CD8-positive, alpha-beta memory T cell (primary cell): ENCODE measurements at places on chromosomes 16 and 17. TPM values are rescaled to one million over a fixed set of nuclear protein-coding genes. Genes with fewer than 3 reads are reported as not detected.
A peak's percentile ranks its signal among the peaks of the same experiment; 100 is the strongest.

Gene CPSF4L
- not detected for total RNA-seq

Gene ABCC11
- 0.22 TPM for total RNA-seq

Gene CCL1
- 52.8 TPM for total RNA-seq

Gene KRT17
- 0.35 TPM for total RNA-seq

Gene HS3ST2
- not detected for total RNA-seq

Gene GOT2
- 149 TPM for total RNA-seq

Gene OTOP2
- not detected for total RNA-seq

Gene ATP2A1
- total RNA-seq = 2.1 TPM

Gene SYCE1L
- total RNA-seq = 3.9 TPM

Gene CIITA
- total RNA-seq = 11.9 TPM

Gene CCL4L2
- total RNA-seq = 519 TPM

Gene CENPN
- total RNA-seq = 52.2 TPM

Gene ZNF213
- total RNA-seq = 10.5 TPM

Gene EPN3
- total RNA-seq = not detected

- no peak overlapping the region for H3K27ac ChIP-seq
- no peaks in the 10 kb centered on the region for H3K4me1 ChIP-seq
- no peaks in the 10 kb centered on the region for H3K27me3 ChIP-seq
- no peak for DNase-seq
Measured at GRCh38 chr17:52476638-52477313, 318.3 kb upstream of the CA10 start.

- H3K4me1 ChIP-seq = no peaks in the 10 kb centered on the region
- no peak for DNase-seq
- no peak overlapping the region for H3K27ac ChIP-seq
Measured at GRCh38 chr17:33531311-33531710, 238.2 kb upstream of the ASIC2 start.

DNA sequence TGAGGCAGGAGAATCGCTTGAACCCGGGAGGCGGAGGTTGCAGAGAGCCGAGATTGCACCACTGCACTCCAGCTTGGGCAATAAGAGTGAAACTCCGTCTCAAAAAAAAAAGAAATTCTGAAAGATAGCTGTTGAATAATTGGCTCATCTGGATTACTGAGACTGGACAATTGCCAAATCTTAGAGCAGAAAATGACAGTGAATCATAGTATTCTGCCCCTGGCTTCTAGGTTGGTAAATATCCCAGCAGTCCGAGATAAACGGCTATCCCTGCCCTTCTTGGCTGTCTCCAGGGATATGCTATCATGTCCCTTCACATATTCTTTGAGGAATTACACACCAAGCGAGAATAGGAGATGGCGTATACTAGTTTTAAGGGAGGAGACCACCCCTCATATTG lies 35.5 kb upstream of the METTL16 start:
- H3K36me3 ChIP-seq = no peaks in the 10 kb centered on the region
- H3K27me3 ChIP-seq = no peaks in the 10 kb centered on the region
- no peak overlapping the region for H3K27ac ChIP-seq

DNA sequence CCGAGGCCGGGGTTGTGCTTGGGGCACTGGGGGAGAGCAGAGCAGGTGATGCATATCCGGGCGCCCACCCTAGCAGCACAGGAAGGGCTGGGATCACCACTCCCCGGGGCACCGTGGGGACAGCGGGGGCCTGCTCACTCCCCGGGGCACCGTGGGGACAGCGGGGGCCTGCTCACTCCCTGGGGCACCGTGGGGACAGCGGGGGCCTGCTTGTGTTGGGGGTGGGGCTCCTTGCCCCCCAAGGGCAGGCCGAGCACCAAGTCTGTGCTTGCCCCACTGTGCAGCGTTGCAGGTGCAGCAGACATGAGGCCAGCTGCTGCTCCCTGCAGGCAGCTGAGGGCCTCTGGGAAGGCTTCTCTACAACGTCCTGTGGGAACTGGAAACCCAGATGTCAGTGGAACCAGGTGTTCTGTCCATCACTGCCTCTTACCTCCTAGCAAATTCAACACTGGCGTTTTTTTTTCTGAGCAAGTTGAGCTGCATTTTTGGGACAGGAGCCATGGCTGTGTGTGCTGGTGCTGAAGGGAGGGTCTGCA lies 25.0 kb upstream of the ZNF750 start:
- no peaks in the 10 kb centered on the region for H3K27me3 ChIP-seq
- H3K4me1 ChIP-seq = peaks cover 77% of the 10 kb centered on the region
- no peaks in the 10 kb centered on the region for H3K36me3 ChIP-seq
- no peak for DNase-seq

GRCh38 chr17:42518046-42518754 lies 17.8 kb upstream of the NAGLU start:
- H3K27ac ChIP-seq = peak overlapping the region; percentile 33
- DNase-seq = no peak
- H3K4me3 ChIP-seq = no peak overlapping the region
- no peaks in the 10 kb centered on the region for H3K36me3 ChIP-seq
- no peaks in the 10 kb centered on the region for H3K27me3 ChIP-seq

- no peak overlapping the region for H3K27ac ChIP-seq
- peaks cover 23% of the 10 kb centered on the region for H3K4me1 ChIP-seq
- H3K27me3 ChIP-seq = no peaks in the 10 kb centered on the region
- no peak for DNase-seq
Measured at GRCh38 chr17:18323007-18323406, 7.9 kb downstream of the SMCR8 start.

GRCh38 chr17:40530531-40530994 lies 29.1 kb upstream of the TNS4 start:
- H3K4me3 ChIP-seq = no peak overlapping the region
- no peak for DNase-seq
- H3K27me3 ChIP-seq = no peaks in the 10 kb centered on the region
- peaks cover 72% of the 10 kb centered on the region for H3K4me1 ChIP-seq
- H3K27ac ChIP-seq = no peak overlapping the region

DNA sequence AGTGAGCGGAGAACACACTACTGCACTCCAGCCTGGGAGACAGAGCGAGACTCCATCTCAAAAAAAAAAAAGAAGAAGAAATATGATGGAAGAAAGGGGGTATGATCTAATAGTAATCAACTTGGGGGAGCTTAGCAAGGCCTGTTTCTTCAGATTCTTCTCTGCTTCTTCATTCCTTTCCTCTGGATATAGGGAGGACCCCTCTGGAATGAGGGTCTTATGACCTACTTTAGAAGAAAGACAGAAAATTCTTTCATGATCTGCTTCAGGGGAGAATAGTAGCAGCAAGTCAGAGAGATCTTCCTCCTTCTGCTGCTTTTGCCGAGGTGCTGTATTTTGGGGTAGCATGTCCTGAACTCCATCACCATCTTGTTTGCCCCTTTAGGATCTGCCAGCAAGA lies 44.9 kb upstream of the ETV4 start:
- no peak overlapping the region for H3K27ac ChIP-seq
- no peaks in the 10 kb centered on the region for H3K4me1 ChIP-seq
- no peak for DNase-seq
- no peak overlapping the region for H3K4me3 ChIP-seq

- no peak for DNase-seq
- peaks cover 50% of the 10 kb centered on the region for H3K4me1 ChIP-seq
- peak overlapping the region; percentile 77 for H3K27ac ChIP-seq
- peak overlapping the region; percentile 92 for H3K4me3 ChIP-seq
- H3K27me3 ChIP-seq = peaks cover 24% of the 10 kb centered on the region
Measured at GRCh38 chr17:7435676-7436555, 681 bp downstream of the TMEM102 start.

GRCh38 chr17:4782652-4783051 lies 3.5 kb downstream of the VMO1 start:
- H3K27me3 ChIP-seq = peaks cover 23% of the 10 kb centered on the region
- H3K4me1 ChIP-seq = peaks cover 12% of the 10 kb centered on the region
- no peak overlapping the region for H3K4me3 ChIP-seq
- no peaks in the 10 kb centered on the region for H3K36me3 ChIP-seq

GRCh38 chr16:57185945-57186871 lies at the start of the genes PSME3IP1 and RSPRY1:
Gene PSME3IP1 (minus strand): TSS chr16:57186039. CDS start chr16:57173854, 12,185 bp downstream.
Gene RSPRY1 (plus strand): TSS chr16:57186329. CDS start chr16:57204659, 18,330 bp downstream.
- no peaks in the 10 kb centered on the region for H3K36me3 ChIP-seq
- peaks cover 21% of the 10 kb centered on the region for H3K4me1 ChIP-seq
- peak within 1 kb of the TSS; percentile 85 for H3K4me3 ChIP-seq
- peak; percentile 98 for DNase-seq
- peak within 1 kb of the TSS; percentile 83 for H3K27ac ChIP-seq

DNA sequence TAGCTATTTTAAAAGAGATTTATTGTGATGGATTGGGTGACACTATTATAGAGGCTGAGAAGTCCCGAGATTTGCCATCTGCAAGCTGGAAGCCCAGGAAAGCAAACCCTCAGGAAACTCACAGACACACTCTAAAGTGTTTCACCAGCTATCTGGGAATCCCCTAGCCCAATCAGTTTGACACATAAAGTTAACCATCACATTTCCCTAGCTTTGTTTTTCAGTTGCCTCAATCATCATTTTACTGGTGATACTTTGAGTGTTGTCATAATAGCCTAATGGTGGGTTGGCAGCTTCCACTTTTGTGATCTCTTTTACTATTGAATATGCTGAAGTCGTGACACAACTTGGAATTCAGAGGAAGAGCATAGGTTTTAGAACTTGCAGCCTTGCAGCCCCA lies 1.8 kb downstream of the SGF29 start:
- no peak for DNase-seq
- H3K4me3 ChIP-seq = no peak overlapping the region
- H3K27me3 ChIP-seq = no peaks in the 10 kb centered on the region

DNA sequence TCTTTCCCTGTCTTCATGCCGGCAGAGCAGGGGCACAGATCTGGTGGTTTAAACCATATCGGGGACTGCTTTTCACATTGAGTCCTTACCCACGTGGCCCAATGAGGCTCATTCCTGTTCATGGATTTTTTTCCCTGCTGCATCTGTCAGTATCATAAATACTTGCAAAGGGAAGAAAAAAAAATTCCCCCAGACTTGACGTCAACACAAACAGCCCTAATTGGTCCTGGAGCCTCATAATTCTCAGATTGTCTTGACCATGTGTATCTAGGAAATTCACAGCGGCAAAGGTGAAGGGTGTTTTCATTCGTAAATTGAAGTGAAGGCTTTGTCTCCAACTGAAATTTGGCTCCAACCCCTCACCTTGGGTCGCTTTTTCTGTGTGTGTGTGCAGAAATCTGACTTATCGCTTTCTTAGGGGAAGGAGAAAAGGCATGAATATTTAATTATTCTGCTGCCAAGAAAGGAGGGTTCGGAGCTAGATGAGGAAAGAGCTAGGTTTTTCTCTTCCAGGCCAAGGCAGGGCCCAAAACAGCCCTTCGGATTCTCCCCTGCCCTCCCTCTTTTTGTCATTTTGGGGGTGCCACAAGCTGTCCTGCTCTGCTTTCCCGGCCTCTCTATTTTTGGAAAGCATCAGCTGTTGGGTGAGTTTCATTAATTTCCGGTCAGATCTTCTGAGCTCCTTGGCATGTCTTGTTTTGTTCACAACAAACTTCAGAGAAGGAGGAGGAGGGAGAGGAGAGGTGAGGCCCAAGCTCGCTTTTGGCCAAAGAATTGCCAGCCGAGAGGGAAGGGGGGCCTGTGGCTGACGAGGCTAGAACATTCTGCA lies 17.8 kb upstream of the CIBAR2 start:
- H3K27me3 ChIP-seq = no peaks in the 10 kb centered on the region
- H3K36me3 ChIP-seq = no peaks in the 10 kb centered on the region
- no peak overlapping the region for H3K27ac ChIP-seq
- no peak for DNase-seq

- no peak overlapping the region for H3K4me3 ChIP-seq
- H3K27ac ChIP-seq = no peak overlapping the region
- H3K36me3 ChIP-seq = no peaks in the 10 kb centered on the region
- no peaks in the 10 kb centered on the region for H3K27me3 ChIP-seq
Measured at GRCh38 chr16:268141-269053, 7.3 kb downstream of the RGS11 start.

- H3K27ac ChIP-seq = no peak overlapping the region
- no peak overlapping the region for H3K4me3 ChIP-seq
- no peaks in the 10 kb centered on the region for H3K27me3 ChIP-seq
- H3K4me1 ChIP-seq = no peaks in the 10 kb centered on the region
Measured at GRCh38 chr17:74546586-74546985, 671 bp upstream of the CD300C start.

GRCh38 chr16:72962347-72962746 lies 85.6 kb downstream of the ZFHX3 start:
- no peaks in the 10 kb centered on the region for H3K36me3 ChIP-seq
- H3K4me3 ChIP-seq = no peak overlapping the region
- H3K27me3 ChIP-seq = no peaks in the 10 kb centered on the region
- H3K27ac ChIP-seq = no peak overlapping the region

DNA sequence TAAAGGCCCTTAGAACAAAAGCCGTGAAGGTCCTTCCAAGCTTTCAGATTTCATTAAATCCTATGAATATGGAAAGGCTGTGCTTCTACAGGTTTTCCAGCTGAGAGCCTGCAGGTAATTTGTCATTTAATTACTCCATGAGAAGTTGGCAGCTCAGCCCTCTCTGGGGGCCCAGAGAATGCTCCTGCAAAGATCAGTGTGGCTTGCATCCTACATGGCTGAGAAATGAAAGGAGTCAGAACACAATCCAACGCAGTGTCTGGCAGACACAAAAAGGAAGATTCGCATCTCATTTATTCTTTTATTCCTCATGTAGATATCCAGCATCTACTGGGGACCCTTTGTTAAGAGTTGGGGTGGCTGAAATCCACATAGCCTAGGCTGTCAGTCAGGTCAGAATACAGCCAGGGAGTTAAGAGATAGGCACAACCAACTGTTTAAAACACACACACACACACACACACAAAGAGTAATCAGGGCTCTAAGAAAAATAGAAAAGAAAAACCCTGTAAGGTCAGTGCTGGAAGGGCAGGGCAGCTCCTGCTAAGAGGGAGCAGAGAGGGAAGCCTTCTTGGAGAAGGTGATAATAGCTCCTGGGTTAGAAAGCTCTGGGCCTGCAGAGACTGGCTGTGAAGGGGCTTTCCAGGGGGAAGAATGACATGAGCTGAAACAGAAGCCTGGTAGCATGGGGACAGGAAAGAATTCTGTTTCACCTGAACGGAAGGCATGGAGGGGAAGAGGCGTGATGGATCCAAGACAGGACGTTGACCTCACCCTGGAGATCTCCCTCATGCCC lies 46.9 kb upstream of the WSCD1 start:
- no peaks in the 10 kb centered on the region for H3K27me3 ChIP-seq
- no peaks in the 10 kb centered on the region for H3K36me3 ChIP-seq
- no peak for DNase-seq
- H3K27ac ChIP-seq = no peak overlapping the region
- H3K4me1 ChIP-seq = no peaks in the 10 kb centered on the region
